Stimulated activated CD4-positive, alpha-beta T cell treated with anti-CD3 and anti-CD28 coated beads, Interleukin-1b, Interleukin-23, amount 100 ng/mL, for 1 hour (primary cell): ENCODE measurements at places on chromosomes 5 and 9.

DNA sequence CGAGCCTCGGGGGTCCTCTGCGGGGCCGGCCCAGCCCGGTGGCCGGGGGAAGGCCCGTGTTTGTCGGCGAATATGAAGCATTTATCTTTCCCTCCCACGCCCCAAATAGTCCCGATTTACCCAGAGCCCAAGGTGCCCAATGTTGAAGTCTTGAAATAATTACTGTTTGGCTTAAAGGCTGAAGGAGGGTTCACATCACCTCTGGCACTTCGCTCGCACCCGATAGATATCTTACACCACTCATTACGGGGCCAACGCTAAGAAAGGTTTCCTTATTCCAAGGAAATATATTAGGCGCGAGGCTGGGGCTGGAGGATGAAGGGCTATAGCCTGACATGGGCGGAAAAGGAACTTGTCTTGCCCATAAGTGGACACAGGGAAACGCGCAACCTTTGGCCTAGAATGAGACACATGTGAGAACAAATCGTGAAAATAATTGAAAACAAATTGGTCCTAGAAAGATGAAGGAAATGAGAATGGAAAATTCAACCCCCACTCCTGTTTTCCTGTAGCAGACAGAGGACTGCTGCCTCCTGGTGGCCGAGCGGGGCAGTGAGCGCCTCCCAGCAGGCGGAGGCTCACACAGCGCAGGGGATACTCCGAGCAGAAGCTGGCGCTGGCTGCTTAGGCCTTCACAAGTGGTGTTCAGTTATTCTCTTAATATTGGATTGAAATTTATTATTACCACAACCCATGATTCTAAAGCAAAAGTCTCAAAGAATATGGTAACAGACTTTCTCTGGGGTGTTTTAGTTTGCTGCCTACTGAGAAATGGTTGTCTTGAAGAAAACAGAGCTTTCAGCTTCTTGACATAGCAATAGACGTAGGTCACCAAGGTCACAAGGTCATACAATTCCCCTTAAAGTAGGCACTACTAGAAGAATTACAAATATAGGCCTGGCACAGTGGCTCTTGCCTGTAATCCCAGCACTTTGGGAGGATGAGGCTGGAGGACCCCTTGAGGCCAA is 7.9 kb downstream of the CCL21 start:
- DNase-seq = peak; percentile 62

GRCh38 chr9:135077497-135078200 is 9.8 kb upstream of the OLFM1 start:
- no peak for DNase-seq

- no peak for DNase-seq
These were observed 60.4 kb downstream of the FREM1 start for GRCh38 chr9:14849851-14850250.

- no peak for DNase-seq
These were observed 135.8 kb upstream of the SNX2 start for GRCh38 chr5:122639033-122639432.

DNA sequence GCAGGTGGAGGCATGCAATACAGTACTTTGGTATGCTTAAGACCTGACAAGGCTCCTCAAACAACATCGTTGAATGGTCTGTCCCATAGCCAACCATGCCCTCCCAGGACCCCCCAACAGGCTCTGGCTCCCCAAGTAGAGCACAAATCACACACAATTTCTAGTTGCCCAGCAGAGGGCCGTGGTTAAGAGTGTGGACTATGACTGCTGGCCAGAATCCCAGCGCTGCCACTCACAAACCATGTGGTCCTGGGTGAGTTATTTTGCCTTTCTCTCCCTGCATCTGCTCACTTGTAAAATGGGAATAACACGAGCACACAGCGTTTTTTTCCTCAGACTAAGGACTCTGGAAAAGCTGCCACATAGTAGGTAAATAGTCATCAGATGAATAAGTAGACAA is 6.5 kb downstream of the CKMT2 start:
- DNase-seq = no peak

- DNase-seq = no peak
These were observed 74.2 kb downstream of the C9orf152 start for GRCh38 chr9:110133608-110134210.

DNA sequence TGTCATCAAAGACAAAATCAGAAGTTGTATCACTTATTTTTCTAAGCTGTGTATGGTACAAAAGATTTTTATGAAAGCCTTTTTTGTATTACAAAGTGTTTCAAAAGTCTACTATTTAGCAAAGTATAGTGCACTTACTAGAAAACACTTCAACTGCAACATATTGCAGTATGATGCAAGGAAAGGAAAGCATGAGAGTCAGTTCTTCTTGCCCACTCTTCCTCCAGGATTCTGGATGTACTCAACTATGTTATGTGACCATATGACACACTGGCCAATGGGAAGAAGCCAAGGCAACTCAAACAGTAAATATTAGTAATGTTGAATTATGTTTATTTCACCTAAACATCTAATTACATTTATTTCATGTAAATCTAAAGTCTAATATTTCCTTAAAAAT is 49.5 kb upstream of the TYRP1 start:
- DNase-seq = no peak

DNA sequence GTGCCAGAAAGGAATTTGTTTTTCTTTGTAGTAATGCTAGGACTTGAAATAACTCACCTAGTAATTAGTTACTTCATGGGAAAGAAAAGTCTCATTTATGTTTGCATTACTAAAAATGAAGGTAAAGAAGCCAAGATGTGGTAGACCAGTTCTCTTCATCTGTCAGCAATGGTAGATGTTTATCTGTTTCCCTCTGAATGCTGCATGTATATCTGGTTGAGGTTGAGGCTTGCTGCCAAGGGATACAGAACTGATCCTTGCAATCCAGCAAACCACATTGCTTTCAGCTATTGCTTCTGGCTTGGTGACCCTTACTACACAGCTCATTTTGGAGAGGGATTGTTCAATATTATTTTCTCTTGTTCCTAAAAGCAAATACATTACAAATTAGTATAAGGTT is 73.6 kb downstream of the ZNF474 start:
- DNase-seq = no peak

GRCh38 chr9:130660683-130661450 is 3.5 kb upstream of the PRDM12 start:
- DNase-seq = no peak
